ENCODE measurements at places on chromosomes 2 and 18.

GRCh38 chr2:28269019-28269784 is 123.5 kb upstream of the FOSL2 start:
- no peak for DNase-seq

GRCh38 chr18:42330296-42330695 is 375.3 kb downstream of the PIK3C3 start:
- DNase-seq: no peak

DNA sequence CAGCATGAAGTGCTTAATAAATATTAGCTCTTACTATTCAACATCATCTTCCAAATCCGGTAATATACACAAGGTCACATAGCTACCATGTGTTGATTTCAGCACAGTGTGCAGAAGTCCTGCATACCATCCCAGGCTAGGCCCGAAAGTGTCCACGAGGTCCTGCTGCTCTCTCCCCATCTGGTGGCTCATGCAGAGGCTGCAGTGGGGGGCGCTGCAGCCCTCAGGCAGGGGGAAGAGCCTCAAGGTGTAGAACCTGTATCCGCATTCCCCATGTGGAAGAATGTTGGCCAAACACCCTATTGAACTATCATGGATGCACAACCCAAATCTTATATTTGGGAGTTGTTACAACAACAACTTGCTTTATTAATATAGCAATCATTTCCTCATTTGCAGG is 88.5 kb downstream of the ST6GAL2 start:
- DNase-seq: no peak

DNA sequence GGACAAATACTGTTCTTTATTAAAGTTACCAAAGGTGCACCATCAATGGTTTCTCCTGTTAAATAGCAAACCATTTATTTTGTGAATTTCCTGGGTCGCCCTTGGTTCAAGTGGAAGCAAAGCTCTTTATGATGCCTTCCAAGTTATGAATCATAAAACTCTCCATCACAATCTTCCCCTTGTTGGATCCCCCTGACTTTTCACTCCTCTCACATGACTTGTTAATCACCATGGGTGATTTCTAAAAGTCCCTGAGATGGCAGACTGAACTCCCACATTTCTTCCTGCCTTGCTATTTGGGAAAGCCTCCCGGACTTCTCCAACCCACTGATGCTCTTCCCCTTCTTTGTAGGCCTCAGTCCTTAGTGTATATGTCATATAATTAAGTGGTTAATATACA is 176.0 kb downstream of the THADA start:
- no peak for DNase-seq

GRCh38 chr2:84676295-84676694 is 160.0 kb downstream of the DNAH6 start:
- no peak for DNase-seq

- no peak for DNase-seq
Measured at GRCh38 chr2:145431181-145431951, 911.4 kb upstream of the ZEB2 start.

- no peak for DNase-seq
Measured at GRCh38 chr2:231613331-231613662, 20.6 kb downstream of the TEX44 start.

DNA sequence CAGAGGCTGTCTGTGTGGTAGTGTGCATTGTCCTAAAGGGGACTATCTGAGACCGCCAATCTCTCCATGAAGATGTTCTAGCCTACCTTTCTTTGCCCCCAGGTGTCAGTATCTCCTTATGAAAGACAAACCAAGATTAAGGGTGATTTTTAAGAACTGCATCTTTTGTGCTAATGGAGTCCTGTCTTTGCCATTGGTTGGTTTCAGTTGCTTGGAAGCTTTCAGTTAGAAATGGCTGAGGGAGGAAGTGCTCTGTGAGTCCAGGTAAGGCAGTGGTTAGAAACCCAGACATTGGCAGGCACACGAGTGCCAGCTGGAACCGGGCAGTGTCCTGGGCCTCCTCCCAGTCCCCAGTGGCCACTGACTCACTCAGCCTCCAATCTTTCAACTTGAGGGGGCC is 111.3 kb downstream of the DOCK10 start:
- DNase-seq: no peak

DNA sequence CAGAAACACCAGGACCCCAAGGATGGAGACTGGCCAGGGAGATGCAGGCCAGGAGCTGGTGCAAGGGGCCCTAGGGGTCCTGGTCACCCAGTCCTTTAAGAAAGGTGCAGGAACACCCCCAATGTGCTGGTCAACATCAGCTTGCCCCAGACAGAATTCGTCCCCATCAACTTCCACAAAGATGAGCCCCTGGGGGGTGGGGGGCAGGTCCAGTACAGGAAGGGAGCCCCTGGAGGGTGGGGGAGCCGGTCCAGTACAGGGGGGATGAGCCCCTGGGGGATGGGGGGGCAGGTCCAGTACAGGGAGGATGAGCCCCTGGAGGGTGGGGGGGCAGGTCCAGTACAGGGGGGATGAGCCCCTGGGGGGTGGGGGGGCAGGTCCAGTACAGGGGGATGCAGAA is 160.7 kb upstream of the SALL3 start:
- DNase-seq: no peak

GRCh38 chr2:158822193-158822592 is 27.1 kb downstream of the DAPL1 start:
- DNase-seq: no peak

- DNase-seq: no peak
Measured at GRCh38 chr2:100976645-100977391, 25.3 kb upstream of the RPL31 start.

- no peak for DNase-seq
Measured at GRCh38 chr2:101120124-101120996, 30.8 kb downstream of the TBC1D8 start.

- no peak for DNase-seq
Measured at GRCh38 chr2:6787376-6787775, 78.3 kb downstream of the CMPK2 start.

GRCh38 chr18:61612517-61612916 is 279.3 kb downstream of the CDH20 start:
- no peak for DNase-seq

DNA sequence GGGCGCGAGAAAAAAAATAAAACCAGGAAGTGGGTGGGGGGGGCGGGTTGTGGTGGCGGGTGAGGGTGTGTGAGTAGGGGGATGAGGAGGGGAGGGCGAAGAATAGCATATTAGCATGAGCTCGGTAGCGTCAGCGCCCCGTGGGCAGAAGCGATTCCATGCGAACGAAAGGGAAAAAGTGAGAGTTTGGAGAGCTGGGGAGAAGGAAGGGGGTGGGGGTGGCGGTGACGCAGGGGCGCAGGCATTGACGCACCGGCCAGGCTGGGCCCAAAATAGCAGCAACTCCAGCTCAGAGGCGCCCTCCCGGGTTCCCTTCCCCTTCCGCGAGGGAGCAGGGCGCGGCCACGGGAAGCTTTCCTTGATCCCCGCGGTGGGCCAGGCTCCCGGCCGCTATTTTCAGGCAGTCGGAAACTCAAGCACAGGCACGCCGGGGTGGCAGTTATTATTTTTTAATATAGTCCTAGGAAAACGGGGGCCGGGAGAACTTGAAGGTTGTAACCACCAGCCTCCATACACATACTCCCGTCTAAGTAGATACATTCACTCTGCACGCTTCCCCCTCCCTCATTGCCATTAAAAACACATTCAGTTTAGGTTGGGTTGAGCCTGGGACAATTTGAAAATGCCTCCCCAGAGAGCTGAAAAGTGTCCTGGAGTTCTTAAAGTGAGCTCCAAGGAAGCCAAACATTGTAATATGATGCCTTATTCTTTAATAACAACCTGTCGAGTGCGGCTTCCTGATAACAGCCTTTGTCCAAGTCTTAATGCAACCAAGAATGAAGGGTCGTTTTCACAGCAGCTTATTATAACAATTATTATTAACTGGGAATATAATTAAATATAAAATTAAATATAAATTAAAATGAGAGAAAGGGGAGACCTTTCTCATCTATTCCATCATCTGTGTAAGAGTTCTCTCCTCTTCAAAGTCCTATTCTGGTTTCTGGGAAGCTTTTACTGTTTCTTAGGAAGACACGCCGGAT is 2.3 kb upstream of the NR4A2 start:
- peak; percentile 76 for DNase-seq

GRCh38 chr2:66582104-66582986 is 147.4 kb downstream of the MEIS1 start:
- DNase-seq: no peak

GRCh38 chr2:82837588-82838304 is 1621.3 kb downstream of the SUCLG1 start:
- DNase-seq: no peak

Data from stimulated activated CD4-positive, alpha-beta T cell treated with anti-CD3 and anti-CD28 coated beads, Interleukin-15, amount 100 ng/mL, for 48 hours (primary cell).